ENCODE measurements at places on chromosomes 7 and 10.

- no peak for DNase-seq
Observed at GRCh38 chr7:104960741-104961448, 53.1 kb upstream of the KMT2E start.

DNA sequence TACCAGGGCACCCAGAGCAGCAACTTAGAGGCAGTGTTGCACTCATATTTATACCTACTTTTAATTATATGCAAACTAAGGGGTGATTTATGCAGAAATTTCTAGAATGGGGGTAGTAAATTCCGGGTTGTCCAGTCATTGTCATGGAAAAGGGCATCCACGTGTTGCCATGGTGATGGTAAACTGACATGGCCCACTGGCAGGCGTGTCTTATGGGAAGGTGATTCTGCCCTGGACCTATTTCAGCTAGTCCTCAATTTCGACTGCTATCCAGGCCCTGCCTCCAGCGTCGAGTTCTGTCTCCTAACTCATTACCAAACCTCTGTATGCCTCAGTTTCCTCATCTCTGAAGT, 12.8 kb downstream of the SNX8 start:
- DNase-seq = no peak

DNA sequence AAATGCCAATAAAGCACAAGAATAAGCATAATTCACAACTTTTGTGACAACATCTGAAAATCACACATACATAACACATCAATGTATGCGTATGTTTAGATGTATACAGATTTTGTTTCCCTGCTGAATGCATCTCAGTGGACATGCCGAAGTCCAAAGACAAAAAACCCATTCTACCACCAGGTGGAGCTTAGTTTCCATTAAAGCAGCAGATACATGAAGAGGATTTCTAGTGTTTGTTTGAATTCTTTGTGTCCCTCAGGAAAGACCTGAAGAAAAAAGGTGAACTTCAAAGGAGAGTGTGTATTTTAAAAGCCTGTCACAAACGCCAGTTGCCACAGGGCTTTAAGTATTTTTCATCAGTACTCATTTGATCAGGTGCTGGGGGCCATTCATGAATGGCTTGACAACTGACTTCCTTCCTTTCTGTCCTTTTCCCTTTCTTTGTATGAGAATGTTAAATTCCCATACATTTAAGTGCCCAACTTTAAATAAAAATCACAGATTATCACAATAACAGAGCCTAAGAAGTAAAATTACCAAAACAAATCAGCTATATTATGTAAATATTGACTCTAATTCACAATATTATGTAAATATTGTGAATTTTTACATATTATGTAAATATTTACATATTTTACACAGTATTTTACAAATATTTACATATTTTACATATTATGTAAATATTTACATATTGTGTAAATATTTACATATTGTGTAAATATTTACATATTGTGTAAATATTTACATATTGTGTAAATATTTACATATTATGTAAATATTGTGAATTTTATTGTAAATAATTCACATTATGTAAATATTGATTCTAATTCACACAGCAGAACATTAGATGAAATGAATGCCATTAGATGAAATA, 343.0 kb downstream of the CRPPA start:
- no peak for DNase-seq

DNA sequence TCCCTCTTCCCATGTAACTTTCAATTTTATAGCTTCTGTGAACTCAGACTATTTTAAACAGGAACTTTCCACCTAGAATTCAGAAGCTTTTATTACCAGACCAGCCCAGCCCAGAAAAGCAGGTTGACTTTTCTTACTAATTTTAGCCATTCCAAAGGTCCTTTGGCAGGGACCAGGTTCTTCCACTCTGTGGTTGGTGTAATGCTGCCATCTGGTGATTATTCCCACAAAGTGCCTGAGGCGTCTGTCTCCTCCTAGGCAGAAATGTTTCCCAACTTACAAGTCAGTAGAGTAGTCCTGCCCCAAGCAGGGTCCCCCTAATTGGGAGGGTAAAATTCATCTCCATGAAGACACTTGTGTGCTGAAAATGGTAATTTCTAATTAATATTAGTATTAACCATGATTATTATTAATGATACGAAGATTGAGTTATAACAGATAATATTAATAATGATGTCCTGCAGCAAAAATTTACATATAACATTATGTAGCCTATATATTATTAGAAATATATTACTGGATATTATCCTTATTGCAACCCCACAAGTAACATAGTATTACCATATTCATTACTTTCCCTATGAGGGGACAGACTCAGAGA, 53.0 kb upstream of the PPP1R17 start:
- no peak for DNase-seq

- no peak for DNase-seq
Observed at GRCh38 chr10:114718374-114718773, 60.3 kb upstream of the ABLIM1 start.

GRCh38 chr7:106659166-106659962, 1.6 kb downstream of the CCDC71L start:
- no peak for DNase-seq

- DNase-seq = no peak
Observed at GRCh38 chr10:69265521-69265920, 12.8 kb upstream of the HK1 start.

- no peak for DNase-seq
Observed at GRCh38 chr10:841535-841934, 90.0 kb downstream of the LARP4B start.

- no peak for DNase-seq
Observed at GRCh38 chr7:94053532-94053931, 49.4 kb upstream of the BET1 start.

- DNase-seq = no peak
Observed at GRCh38 chr10:119655566-119656001, 4.4 kb downstream of the BAG3 start.

- no peak for DNase-seq
Observed at GRCh38 chr10:20686015-20686635, 211.0 kb downstream of the NEBL start.

GRCh38 chr7:41224063-41224763, 478.7 kb downstream of the INHBA start:
- DNase-seq = no peak

GRCh38 chr7:21568762-21569161, 25.9 kb downstream of the DNAH11 start:
- DNase-seq = no peak

- no peak for DNase-seq
Observed at GRCh38 chr7:4706384-4707216, 24.5 kb downstream of the FOXK1 start.

GRCh38 chr7:28165961-28166955, 14.3 kb downstream of the JAZF1 start:
- DNase-seq = no peak

DNA sequence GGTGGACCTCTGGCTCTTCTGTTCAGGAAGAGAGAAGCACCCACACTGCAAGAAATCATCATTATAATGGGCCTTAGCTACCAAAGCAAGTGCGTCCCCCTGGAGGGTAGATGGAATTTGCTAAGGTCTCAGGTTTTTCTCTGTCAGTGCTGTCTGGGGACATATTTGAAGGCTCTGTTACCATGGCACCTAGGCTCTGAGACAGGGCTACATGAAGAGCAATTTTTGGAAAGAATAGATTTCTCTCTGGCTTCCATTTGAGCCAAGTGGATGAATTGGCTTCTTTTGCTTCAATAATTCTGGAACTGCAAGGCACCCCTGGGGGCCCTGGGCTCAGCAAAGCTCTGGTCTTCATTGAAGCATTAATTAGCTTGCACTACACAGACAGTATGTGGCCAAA, 349.1 kb upstream of the GALNT17 start:
- no peak for DNase-seq

- no peak for DNase-seq
Observed at GRCh38 chr10:63515002-63515763, 6.0 kb upstream of the REEP3 start.

DNA sequence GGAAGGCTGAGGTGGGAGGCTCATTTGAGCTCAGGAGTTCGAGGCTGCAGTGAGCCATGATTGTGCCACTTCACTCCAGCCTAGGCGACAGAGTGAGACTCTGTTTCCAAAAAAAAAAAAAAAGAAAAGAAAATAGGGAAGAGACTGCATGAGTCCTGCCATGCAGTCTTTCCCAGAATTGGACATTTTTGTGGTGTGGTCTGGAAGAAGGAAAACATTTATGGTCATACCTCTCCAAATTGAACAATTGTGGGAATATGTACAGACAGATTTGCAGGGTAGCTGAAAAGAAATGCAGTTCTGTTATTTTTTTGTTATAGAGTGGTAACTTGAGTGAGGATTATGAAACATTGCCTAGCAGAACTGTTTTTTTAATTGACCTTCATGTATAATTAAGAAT, 198.1 kb downstream of the AUTS2 start:
- no peak for DNase-seq
